A549 treated with CORT108297 at 1 μM for 4 hours (cell line): ENCODE measurements at places on chromosomes 2 and 18. TPM values are rescaled to one million over a fixed set of nuclear protein-coding genes. Genes with fewer than 3 reads are reported as not detected.

Gene FRZB
- total RNA-seq, result 0.03 to 0.15 TPM (median 0.06 TPM) in 4 of 5 replicates, not detected in the other

Gene ARHGEF4
- 5.7 to 9.0 TPM (median 8.2 TPM) in 5 replicates for total RNA-seq

Gene ARHGAP15
- 0.25 TPM in 1 of 5 replicates, not detected in the others for total RNA-seq

Gene HS1BP3
- 40.7 to 45.9 TPM (median 44.1 TPM) in 5 replicates for total RNA-seq

Gene KHK
- total RNA-seq, result 7.5 to 11.0 TPM (median 9.5 TPM) in 5 replicates

Gene SH2D6
- 0.50 to 1.1 TPM (median 0.87 TPM) in 5 replicates for total RNA-seq

Gene LIPG
- 0.02 to 0.32 TPM (median 0.19 TPM) in 5 replicates for total RNA-seq

Gene TOGARAM2
- total RNA-seq, result 0.08 to 0.23 TPM (median 0.19 TPM) in 5 replicates

Gene NTSR2
- total RNA-seq, result 0.07 to 0.13 TPM in 2 of 5 replicates, not detected in the others

Gene SLC40A1
- total RNA-seq, result 2.7 to 3.4 TPM (median 2.9 TPM) in 5 replicates

Gene NPHP1
- total RNA-seq, result 6.6 to 8.8 TPM (median 7.2 TPM) in 5 replicates

Gene C2orf80
- not detected in 5 replicates for total RNA-seq

Gene XPO1
- 106 to 143 TPM (median 123 TPM) in 5 replicates for total RNA-seq

Gene RNPEPL1
- total RNA-seq, result 45.8 to 71.9 TPM (median 67.5 TPM) in 5 replicates

Gene SETBP1
- total RNA-seq, result 0.51 to 0.76 TPM (median 0.61 TPM) in 5 replicates

Gene GPR148
- total RNA-seq, result not detected in 5 replicates

Gene FAM210A
- 22.4 to 25.6 TPM (median 22.7 TPM) in 5 replicates for total RNA-seq

Gene SCN2A
- total RNA-seq, result 0.01 to 0.06 TPM (median 0.02 TPM) in 4 of 5 replicates, not detected in the other

Gene NGEF
- total RNA-seq, result 15.2 to 21.6 TPM (median 17.6 TPM) in 5 replicates

Gene TEKT4
- not detected in 5 replicates for total RNA-seq

Gene MGAT4A
- total RNA-seq, result 0.98 to 2.1 TPM (median 1.3 TPM) in 5 replicates

Gene CXCR4
- 0.28 to 0.75 TPM (median 0.51 TPM) in 5 replicates for total RNA-seq

Gene LYG1
- 0.82 to 2.2 TPM (median 1.4 TPM) in 5 replicates for total RNA-seq

Gene LBX2
- 2.5 to 4.4 TPM (median 4.2 TPM) in 5 replicates for total RNA-seq

Gene KYNU
- total RNA-seq, result 280 to 361 TPM (median 296 TPM) in 5 replicates

Gene CIB4
- 0.16 to 0.34 TPM in 2 of 5 replicates, not detected in the others for total RNA-seq

Gene CNDP1
- total RNA-seq, result not detected in 5 replicates

Gene CAVIN2
- 13.6 to 23.4 TPM (median 21.6 TPM) in 5 replicates for total RNA-seq

Gene MC2R
- not detected in 5 replicates for total RNA-seq

Gene ANKRD30B
- 0.02 to 0.03 TPM (median 0.02 TPM) in 3 of 5 replicates, not detected in the others for total RNA-seq

Gene NYAP2
- total RNA-seq, result not detected in 5 replicates

Gene CHRND
- total RNA-seq, result not detected in 5 replicates
